ENCODE measurements at places on chromosomes 5 and 9.

- DNase-seq: no peak
Observed at GRCh38 chr5:139660923-139661814, 13.0 kb downstream of the CXXC5 start.

DNA sequence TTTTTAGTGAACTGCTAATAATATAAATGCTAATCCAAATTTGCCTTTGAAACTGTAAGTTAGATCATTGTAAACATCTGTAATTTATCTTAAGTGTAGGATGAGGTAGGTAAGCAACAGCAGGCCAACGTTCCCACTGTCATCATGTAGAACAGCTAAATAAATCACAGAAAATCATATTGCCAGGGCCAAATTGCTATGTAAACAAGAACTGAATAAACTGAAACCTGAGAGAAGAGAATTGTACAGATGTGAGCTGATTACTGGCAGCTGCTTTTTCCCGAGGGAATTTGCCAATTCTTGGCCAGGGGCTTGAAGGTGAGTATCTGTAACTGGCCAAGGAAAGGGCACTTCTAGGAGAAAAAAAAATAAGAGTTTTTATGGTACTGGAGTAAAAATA is 97.6 kb downstream of the CDH10 start:
- DNase-seq: no peak

GRCh38 chr5:136246122-136246521 is 53.2 kb upstream of the SMIM32 start:
- DNase-seq: no peak

GRCh38 chr5:115531787-115532367 is 12.7 kb downstream of the FEM1C start:
- DNase-seq: no peak

- no peak for DNase-seq
Observed at GRCh38 chr5:108536321-108536720, 154.4 kb upstream of the FBXL17 start.

GRCh38 chr9:1939926-1940368 is 75.2 kb upstream of the SMARCA2 start:
- no peak for DNase-seq

GRCh38 chr9:109114670-109115069 is 5.1 kb downstream of the TMEM245 start:
- no peak for DNase-seq

- DNase-seq: no peak
Observed at GRCh38 chr5:59116231-59116865, 533.5 kb downstream of the RAB3C start.

- DNase-seq: no peak
Observed at GRCh38 chr9:131191857-131192256, 66.5 kb downstream of the NUP214 start.

DNA sequence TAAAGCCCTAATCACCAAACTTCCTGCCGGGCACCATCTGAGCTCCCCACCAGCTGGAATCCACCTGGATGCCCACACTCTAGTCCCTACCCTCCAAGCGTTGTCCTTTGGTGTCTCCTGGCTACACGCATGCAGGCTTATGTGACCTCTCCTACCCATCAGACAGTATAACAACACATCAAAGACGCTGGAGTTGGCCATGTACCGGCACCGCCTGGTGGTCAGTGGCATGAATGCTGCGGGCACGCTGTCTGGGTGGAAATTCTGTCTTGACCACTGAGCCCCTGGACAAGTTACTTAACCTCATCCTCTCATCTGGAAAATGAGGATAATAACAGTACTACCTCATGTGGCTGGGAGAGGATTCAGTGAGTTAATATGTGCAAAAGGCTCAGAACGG is 23.4 kb upstream of the CORO2A start:
- no peak for DNase-seq

GRCh38 chr5:158854260-158854783 is 245.4 kb downstream of the EBF1 start:
- DNase-seq: no peak

GRCh38 chr5:32206509-32207354 is 32.6 kb upstream of the GOLPH3 start:
- no peak for DNase-seq

DNA sequence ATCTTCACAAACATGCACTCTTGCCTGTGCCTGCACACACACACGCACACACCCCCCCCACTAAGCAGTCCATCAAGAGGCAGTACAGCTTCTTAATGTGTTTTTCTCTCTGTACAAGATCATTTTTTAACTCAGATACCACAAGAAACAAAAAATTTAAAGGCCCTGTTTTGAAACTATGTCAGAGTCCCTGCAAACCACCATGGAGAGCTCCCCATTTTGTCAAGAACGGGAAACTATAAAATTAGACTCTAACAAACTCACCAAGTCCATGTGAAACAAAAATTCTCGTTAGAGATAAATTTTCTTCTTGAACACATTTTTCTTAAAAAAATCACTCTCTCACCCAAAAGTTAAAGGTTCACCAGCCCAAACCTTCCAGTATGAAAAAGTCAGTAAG is 86.3 kb downstream of the ELAVL2 start:
- DNase-seq: no peak

GRCh38 chr9:114906922-114907571 is 23.3 kb downstream of the TNFSF8 start:
- peak; percentile 59 for DNase-seq

GRCh38 chr9:130707225-130707976 is 13.8 kb downstream of the EXOSC2 start:
- peak; percentile 71 for DNase-seq

GRCh38 chr5:180194410-180195345 is 14.3 kb downstream of the RASGEF1C start:
- no peak for DNase-seq

GRCh38 chr9:102237094-102237493 is 498.6 kb upstream of the GRIN3A start:
- no peak for DNase-seq

DNA sequence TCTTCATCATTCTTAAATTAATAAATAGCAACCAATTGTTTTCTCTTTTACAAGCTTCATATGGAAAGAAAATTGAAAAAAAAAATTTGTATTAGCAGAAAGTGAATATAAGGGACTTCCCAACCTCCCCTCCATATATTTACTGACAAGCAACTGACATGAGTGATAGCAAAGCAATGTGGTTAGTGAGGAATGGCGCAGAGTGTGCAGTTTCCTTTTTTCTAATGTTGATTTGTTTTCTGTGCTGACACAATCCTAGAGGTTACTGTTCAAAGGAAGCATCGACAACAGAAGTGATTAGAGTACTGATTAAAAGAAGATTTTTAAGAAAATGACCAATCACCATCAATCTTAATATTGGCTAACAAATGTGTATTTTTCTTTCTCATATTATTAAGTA is 1.7 kb upstream of the PTGER4 start:
- no peak for DNase-seq

DNA sequence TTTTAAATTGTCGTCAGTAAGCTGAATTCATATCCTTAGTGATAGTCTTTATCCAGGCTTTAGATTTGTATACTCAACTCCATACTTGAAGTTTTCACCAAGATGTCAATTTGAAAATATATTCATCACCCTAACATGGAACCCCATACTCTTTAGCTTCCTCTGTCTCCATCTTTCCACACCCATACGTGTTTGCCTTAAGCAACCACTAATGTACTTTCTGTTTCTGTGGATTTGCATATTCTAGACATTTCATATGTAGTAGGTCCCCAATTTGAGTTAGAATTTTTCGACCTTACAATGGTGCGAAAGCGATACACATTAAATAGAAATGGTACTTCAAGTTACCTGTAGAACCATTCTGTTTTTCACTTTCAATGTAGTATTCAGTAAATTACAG is 65.2 kb downstream of the NSD1 start:
- DNase-seq: no peak

DNA sequence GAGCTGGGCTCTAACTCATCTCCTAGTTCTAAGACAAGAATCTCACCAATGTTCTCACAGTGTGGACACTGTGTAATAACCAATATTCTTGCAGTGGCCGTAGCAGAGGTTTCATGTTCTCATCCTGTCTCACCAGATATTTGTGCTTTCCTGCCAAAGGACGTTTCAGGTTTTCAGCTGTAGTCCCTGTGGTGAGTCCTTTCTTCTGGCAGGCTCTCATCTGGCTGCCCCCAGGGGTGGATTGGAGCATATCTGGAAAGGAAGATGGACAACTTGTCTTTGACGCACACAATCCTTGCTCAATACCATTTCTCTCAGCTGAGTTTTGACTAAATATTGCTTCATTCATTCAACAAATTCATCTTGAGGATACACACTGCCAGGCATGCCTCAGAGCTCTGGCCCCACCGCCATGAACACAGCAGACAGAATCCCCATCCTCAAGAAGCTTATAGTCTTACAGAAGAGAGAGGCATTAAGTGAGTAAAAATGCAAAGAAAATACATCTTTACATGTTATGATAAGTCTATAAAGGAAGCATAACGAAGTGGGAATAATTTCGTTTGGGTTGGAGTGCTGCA is 33.8 kb upstream of the NEURL1B start:
- no peak for DNase-seq

DNA sequence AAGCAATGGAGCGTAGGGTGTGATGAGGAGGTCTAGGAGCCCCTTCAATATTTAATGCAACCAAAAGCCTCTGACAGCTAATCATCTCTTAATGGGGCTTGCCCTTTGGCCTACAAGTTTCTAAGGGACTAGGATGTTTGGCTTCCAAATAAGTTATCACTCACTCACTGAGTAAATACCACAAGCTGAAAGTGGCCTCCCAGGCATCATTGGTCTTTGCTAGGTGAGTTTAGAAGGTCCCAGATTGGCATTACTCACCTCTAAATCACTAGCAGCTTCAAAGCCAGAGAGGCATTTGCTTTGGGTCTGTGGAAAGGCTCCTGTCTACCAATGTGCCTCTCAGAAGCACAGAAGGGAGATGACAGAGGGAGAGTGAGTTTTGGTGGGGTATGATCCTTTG is 344.2 kb downstream of the NTRK2 start:
- no peak for DNase-seq

- no peak for DNase-seq
Observed at GRCh38 chr5:14726066-14726838, 61.7 kb downstream of the OTULIN start.

DNA sequence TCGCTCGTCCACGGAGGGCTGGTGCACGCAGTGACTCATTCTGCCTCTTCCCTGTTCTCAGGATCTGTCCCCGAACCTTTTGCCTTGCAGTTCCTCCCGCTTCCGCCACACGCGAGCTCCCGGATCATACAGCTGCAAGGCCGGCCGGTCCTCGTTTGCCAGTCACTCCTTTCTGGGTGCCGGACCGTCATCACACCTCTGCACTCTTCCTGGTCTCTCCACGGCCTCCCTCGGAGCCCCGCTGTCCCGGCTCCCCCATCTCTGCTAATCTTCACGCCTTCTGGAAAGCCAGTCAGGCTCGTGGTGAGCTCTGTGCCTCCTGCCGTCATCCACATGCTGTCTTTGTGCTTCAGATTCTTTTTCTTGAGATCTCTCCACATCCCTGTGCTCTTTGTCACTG is 91.8 kb downstream of the STX17 start:
- DNase-seq: no peak

- no peak for DNase-seq
Observed at GRCh38 chr5:57327561-57328367, 153.9 kb downstream of the GPBP1 start.

DNA sequence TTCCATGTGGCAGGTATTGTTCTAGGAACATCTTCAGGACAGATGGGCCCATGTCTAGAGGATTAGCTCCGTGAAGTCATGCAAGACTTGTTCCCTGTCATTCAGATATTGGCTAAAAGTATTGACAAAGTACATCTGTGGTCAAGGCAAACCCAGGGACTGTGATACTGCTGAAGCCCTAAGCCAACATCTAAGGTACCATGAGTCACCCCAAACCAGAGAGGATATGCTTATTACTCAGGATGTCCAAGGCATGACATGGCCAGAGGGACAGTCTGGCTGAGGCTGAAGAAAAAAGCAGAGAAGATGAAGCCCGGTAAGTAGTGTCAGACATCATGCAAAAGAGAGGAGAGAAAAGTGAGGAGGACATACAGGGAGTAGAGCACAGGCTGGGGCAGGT is 31.0 kb downstream of the HMHB1 start:
- DNase-seq: no peak

GRCh38 chr9:95820074-95820473 is 55.4 kb upstream of the ERCC6L2 start:
- no peak for DNase-seq

GRCh38 chr5:145787001-145787400 is 48.1 kb downstream of the PRELID2 start:
- no peak for DNase-seq

- no peak for DNase-seq
Observed at GRCh38 chr9:94665613-94666012, 26.3 kb upstream of the FBP1 start.

DNA sequence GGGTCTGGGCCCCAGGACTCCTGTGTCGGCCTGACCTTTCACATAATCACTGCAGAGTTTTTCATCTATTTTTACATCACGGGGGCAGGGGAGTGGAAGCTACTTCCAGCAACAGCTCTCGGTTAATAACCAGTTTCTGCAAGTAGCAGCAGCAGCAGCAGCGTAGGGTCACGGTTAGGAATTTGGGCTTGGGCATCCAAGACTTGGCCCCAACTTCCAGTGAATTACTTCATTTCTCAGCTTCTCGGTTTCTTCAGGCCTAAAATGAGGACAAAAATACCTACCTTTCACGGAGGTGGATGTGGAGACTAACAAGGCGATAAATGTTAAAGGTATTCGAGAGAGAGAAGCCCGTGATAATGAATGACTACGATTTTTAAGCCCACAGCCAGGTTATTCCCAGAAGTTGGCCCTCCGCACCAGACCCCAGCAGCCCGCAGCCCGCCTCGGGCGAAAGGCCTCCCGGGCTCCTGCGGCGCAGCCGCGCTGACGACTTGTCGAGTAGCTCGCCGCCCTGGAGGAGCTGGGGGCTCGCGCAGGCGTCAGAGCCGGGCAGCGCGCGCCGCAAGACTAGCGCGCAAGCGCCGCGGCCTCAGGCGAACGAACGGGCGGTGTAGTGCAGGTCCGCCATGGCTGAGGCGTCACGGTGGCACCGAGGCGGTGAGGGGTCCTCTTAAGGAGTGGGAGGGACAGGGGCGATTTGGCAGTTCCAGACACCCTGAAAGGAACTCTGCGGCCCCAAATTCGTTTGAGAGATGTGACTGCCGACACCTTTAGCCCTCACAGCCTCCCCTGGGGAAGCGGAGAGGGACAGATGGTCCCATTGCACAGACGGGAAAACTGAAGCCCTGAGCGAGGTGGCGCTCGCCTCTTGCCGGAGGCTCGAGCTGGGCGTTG is at the start of gene PKD2L2:
PKD2L2 (plus strand) TSS at position 595 of the 897 bp plus-strand sequence; CDS start at position 630, 35 bp downstream.
- DNase-seq: peak; percentile 69

DNA sequence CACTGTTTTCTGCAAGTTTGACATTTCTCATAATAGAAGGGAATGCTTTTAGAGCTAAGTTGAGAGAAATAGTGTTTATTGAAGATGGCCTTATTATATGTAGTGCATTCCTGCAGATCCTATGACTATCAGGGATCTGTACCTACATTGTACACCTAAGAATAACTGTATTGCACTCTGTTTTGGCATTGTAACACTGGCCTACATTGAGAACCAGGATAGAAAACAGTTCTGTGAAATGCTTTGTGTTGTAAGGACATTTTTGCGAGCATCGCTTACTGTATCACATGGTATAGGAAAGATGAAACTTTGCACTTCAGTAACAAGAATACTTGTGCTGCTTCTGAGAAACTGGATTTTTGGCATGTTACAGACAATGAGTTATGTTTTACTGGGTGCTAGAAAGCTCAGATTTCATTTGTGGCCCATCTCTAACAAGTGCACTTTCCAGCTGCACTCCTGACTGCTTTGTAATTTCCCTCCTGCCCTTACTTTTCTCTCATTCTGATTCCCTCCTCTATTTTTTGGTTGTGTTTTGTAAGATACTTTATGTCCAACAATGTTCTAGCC is 30.6 kb downstream of the C9orf85 start:
- DNase-seq: no peak

All from T-cell (primary cell).